ENCODE measurements at places on chromosomes 5 and 9.

GRCh38 chr9:20041697-20042081 lies 252.9 kb upstream of the SLC24A2 start:
- DNase-seq = no peak

DNA sequence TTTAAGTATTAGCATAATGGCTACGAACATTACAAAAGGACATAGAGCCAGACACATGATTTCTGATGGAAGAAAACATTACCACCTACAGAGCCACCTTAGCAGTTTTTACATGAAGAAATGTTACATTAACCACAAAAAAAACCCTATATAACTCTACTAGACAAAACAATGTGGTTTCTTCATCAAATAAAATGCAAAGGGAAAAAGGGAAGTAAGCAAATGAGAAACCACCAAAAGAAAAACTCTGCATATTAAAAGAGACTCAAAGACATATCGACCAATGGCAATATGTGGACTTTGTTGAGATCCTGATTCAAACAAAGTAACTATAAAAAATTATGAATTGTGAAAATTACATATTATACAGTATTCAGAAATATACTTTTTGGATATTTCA lies 132.7 kb downstream of the TSSK1B start:
- DNase-seq = no peak

- no peak for DNase-seq
Observed at GRCh38 chr9:98095401-98095800, 23.6 kb downstream of the TRIM14 start.

DNA sequence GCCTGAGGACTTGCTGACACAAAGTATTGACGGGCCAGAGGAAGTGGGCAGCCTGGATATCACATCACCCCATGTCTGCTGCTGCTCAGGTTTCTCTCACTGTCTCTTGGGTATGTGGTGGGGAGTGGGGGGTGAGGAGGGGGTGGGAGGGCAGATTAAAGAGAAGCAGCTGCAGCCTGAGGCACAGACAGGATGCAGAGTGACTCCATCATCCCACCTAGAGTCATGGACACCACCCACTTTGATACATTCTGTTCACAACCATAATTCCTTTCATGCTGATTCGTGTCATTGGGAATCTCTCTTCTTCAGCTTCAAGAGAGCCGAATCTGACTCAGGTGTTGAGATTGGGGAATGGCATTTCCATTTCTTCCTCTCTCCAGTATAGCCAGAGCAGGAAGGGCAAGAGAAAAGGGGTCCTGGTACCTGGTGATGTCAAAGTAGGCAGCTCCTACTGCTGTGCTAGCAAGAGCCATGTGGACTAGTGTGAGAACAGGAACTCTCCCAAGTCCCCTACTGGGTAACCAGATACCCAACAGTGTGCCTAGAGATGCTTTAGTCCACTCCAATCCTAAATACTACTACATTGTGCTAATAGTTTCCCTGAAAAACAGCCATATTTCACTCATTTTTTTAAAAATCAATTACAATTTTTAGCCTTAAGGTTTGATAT lies 22.4 kb downstream of the GRAMD2B start:
- no peak for DNase-seq

DNA sequence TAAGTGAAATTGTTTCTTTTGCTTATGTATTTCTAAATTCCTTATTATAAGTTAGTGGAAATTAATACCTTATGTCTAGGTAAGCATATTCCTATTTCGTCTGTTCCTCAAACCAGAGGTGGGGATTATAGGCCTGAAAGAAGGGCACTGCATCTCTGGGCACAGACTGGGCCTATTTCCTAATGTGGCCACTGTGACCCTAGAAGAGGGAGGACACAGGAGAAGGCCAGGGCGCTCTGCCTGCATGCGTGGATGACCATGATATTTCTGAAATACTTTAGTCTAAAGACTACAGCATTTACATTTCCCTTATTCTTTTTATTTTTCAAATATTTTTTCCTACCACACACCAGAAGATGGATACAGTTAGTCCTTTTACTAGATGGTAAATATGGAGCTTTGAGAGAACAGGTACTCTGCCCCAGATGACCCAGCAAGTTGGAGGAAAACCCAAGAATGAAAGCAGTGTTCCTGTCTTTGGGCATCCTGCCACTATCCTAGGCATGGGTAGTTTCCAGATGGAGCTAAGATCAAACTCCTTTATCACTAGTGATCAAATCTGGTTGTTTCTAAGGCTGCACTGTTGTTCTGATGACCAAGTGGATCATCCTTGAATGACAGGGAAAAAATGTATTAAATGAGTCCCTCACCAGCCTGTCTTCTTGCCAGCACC lies 27.8 kb downstream of the RUSC2 start:
- no peak for DNase-seq

DNA sequence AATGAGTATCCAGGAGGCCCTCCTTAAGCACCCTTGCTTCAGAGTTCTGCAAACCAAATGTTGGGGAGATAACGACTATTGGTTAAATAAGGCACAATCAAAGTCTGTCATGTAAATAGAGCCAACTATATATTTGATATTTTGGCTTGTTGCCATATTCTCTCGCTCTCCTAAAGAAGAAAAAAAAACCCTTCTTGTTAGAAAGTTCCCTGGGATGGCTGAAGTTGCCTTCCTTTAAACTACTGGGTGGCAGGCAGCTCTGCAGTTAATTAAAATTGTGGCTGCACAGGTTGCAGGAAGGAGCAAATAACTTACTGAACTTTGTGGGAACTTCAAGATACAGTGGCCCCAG lies 227.0 kb upstream of the ANKRD55 start:
- no peak for DNase-seq

- no peak for DNase-seq
Observed at GRCh38 chr5:126377424-126377823, 45.8 kb upstream of the GRAMD2B start.

DNA sequence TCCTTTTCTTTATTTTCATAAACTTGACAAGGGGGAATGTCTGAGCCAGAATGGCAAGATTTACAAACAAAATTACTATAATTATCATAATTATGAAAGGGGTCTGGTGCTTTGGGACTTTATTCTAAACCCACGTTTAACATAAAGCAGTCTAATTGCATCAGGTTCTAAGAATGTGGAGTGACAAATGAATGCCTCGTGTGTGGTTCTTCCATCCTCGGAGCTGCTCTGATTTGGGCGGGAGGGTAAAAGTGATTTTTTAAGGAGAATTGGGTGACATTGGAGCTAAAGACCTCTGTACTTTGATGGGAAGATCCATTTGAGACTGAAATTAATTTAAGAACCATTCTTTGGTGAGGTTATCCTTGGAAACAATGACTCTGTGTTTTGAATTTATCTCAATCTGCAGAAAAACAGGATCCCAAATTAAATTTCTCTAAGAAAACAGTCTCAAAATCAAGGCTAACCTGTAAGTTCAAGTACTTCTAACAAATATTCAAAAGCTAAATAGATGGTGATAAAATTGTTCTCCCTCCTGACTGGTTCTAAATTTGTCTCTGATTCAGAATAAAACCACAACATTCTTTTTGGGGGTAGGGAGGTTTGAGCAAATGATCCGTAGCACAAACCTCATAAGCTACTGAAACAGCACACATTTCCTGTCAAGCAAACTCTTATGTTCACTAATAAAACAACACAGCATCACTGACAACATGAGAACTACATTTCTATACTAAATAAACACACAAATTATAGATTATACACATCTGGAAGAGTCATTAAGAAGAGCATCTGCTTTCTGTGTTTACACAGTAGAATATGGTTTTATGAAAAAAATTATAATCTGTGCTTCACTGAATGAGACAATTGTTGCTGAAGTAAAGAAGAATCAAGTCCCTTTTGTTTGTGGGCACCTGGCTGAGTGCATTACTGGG lies 85.5 kb downstream of the DCP2 start:
- peak; percentile 75 for DNase-seq

- DNase-seq = no peak
Observed at GRCh38 chr5:66694036-66694435, 97.8 kb downstream of the MAST4 start.

DNA sequence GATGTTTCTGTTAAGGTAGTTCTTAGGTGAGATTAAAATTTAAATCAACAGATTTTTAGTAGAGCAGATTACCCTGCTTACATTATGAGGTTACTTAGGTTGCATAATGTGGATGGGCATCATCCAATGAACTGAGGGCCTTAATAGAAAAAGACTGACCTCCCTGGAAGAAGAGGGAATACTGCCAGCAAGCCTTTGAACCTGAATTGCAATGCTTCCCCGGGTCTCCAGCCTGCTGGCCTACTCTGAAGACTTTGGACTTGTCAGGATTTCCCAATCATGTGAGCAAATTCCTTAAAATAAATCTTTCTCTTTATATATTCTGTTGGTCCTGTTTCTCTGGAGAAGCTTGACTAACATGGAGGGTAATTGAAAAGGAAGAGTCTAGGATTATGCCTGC lies 542.1 kb upstream of the ARRDC3 start:
- DNase-seq = no peak
